A549 treated with dexamethasone at 1 μM for 4 hours (cell line): ENCODE measurements at places on chromosomes 12 and 14. TPM values are rescaled to one million over a fixed set of nuclear protein-coding genes. Genes with fewer than 3 reads are reported as not detected.

Gene ANKRD33
- total RNA-seq = 0.08 TPM in 1 of 5 replicates, not detected in the others

Gene P3H3
- total RNA-seq = 19.9 to 28.7 TPM (median 24.8 TPM) in 5 replicates

Gene KITLG
- total RNA-seq = 13.5 to 21.9 TPM (median 15.9 TPM) in 5 replicates

Gene ANG
- 7.0 to 11.3 TPM (median 9.3 TPM) in 5 replicates for total RNA-seq

Gene TAC3
- 0.11 to 0.15 TPM in 2 of 5 replicates, not detected in the others for total RNA-seq

Gene SMCO3
- 0.05 TPM in 1 of 5 replicates, not detected in the others for total RNA-seq
